ENCODE measurements at places on chromosomes 2 and 18.
A peak's percentile ranks its signal among the peaks of the same experiment; 100 is the strongest.

DNA sequence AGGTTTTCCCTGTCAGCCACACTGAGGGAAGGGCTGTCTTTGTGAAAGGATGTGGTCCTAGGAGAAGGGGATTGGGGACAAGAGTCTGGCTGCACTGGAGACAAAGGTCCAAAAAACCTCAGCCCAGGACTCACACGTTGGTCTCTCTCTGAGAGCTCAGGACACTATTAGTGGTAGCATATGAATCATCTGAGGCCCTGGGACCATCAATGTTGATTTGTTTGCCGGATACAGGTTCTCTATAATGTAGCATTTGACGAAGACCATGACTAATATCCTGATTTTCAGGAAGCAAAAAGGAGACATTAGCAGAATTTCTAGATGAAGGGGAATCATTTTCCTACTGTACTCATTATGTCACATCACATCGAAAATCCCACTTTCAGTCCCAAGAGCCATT is 22.2 kb upstream of the DNAH6 start:
- DNase-seq: no peak

- DNase-seq: no peak
Measured at GRCh38 chr2:43508209-43508608, 87.6 kb downstream of the THADA start.

DNA sequence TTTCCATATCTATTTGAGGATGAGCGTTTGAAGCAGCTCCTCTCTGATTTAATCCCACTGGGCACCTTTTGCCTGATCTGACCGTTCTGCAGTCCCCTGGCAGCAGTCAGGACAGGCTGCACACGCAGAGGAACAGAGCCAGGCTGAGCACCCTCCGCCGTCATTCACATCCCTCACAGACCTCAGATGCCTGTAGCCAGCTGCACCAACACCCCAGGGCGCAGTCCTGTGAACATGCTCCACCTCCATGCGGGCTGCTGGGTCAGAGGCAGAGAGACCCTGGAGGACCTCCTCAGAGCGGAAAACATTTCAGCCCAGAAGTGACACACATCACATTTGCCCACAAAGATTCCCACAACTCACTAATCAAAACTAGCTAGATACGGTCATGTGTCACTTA is 146.1 kb downstream of the SEPTIN10 start:
- DNase-seq: peak; percentile 39

- DNase-seq: no peak
Measured at GRCh38 chr2:144376460-144376859, 143.5 kb downstream of the ZEB2 start.

- no peak for DNase-seq
Measured at GRCh38 chr2:71256421-71256820, 29.5 kb upstream of the PAIP2B start.

DNA sequence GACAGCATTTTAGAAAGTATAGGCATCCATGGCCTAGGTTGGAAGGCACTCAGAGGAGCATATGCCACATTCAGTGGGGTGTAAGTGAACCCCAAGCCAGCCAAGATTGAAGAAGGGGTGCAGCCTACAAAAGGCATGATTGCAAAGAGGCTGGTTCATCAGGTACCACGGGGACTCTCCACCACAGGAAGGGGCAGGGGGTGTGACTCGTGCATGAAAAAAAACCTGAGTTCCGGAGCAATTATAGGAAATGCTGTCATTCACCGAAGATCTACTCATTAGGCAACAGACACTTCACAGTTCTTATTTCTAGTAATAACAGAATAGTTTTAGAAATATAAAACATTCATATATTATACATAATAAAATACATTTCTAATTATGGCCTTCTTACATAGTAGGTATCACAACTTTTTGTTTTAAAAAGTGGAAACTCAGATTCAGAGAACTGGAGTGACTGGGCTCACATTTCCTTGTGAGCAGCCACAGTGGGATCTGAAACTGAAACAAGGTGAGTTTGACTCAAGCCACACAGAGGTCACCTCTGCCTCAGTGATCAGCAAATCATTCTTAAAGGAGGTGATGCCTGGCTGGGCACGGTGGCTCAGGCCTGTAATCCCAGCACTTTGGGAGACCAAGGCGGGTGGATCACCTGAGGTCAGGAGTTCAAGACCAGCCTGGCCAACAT is 188.4 kb upstream of the GYPC start:
- DNase-seq: no peak

GRCh38 chr2:183348492-183348891 is 224.2 kb downstream of the NUP35 start:
- no peak for DNase-seq

GRCh38 chr18:48629730-48630324 is 91.0 kb downstream of the CTIF start:
- DNase-seq: peak; percentile 87

GRCh38 chr2:8535821-8536685 is 145.8 kb upstream of the ID2 start:
- peak; percentile 13 for DNase-seq

DNA sequence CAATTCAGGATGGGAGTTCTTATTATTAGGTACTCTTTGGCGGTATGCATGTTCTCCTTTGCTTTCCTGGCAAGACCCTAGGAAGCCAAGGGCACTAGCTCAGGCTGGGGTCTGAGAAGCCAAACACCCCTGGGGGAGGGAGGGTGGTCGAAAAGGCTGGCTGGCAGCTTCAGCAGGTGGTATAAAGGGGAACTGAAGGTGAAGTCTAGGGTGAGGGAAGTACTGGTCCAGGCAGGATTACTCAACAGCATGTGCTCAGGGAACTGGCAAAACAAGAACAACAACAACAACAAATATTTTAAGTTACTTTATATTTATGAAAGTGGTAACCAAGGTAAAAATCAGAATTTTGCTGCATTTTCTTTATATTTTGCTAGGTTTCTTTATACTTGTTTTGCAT is 40.7 kb upstream of the PCBP1 start:
- no peak for DNase-seq

DNA sequence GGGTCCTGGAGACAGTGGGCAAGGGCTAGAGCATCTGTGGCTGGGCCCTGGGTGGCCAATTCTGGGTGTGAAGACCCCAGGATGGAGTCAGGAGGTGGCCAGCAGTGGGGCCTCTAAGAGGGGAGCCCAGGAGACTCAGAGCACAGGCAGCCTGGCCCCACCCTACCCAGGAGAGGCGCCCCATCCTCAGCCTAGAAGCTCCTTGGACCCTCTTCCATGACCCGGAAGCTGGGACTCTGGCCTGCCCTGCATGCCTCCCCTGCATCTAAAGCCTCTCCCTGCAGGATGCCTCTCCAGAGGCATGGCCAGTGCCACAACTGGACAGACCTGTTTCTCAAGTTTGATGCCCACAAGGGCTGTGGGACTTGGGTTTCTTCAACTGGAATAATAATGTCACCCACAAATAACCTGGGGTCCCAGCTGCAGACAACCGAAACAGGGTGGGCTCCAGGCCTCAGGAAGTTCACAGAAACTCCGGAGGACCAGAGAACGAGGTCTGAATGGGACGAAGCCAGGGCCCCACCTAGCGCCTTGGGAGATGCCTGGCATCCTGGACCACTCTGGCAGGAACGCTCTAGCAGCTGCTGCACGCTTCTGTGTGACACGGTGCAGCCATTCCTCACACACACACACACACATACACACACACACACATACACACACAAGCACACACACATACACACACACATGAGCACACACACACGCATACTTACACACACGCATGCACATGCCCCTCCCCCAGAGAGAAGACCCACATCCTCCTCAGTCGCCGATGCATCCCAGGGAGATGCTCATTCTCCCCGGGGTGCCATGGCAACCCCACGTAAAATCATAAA is 16.4 kb downstream of the KCNIP3 start:
- DNase-seq: no peak

DNA sequence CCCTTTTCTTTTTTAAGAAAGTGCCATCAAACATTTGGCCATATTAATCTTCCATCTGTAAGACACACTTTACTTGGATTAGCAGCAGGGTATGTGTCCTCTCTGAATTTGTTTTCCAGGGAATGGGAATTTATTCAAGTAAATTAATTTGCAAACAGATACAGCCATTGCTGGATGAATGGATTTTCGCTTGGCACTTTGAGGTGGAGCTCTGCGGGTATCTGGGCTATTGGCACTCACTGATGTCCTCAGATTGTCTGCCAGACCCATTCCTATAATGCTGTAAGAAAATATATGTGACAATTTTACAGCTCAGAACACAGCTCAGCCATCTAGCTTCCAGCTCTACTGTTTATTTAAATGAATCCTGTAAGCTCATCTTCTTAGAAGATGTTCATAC is 201.2 kb upstream of the CDH20 start:
- DNase-seq: no peak

DNA sequence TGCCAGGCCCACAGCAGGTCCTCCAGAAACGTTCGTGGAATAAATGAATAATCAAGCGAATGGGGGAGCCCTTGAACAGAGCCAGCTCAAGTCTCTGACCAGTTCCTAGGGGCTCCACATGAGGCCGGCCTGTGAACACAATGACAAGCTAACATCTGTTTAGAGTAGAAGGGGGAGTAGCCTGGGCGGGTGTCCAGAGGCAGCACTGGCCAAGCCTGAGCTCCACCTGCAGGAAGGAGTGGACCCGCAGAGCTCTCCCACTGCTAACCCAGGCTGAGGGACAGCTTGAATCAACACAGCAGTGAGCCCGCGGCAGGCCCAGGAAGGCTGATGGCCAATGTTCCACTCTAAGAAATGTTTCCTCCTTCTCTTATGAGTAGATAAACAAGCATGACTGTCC is 234.8 kb upstream of the RAB6C start:
- DNase-seq: no peak

DNA sequence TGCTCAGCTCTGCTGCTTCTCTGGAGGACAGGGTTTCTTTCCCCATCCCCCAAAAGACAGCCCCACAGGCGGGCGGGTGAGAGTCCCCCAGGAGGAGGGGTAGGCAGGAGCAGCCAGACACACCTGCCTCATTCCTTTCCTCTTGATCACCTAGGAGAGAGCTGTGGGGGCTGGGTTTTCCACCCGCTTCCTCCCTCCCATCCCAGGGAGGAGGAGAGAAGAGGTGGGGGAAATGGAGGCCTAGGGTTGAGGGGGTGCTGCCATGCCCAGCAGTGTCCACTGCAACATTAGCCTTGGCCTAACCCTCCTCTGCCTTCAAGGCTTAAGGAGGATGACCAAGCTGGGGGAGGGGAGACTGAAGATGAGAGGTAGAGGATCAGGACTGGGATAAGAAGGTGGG is 14.7 kb downstream of the WNT10A start:
- no peak for DNase-seq

GRCh38 chr18:58850786-58851469 is 13.7 kb upstream of the ZNF532 start:
- DNase-seq: no peak

DNA sequence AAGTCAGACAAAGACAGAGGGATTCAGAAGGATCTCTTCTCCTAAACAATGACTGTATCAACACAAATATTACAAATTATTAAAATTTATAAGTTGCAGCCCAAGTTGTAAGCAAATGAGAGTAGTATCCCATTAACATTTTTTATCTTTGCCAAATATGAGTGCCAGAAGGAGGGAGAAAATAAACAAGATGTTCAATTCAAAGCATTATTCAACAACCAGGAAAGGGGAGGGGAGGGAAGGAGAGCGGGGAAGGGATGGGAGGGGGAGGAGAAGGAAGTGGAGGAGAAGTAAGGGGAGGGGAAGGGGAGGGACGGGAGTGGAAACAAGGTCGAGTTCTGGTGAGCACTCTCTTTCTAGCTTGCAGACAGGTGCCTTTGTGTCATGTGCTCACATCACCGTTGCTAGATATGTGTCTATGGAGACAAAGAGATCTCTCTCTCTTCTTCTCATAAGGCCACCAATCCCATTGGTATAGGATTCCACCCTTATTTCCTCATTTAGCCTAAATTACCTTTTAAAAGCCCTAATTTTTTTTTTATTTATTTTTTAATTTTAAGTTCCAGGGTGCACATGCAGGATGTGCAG is 679.6 kb upstream of the CHAC2 start:
- DNase-seq: no peak

- DNase-seq: no peak
Measured at GRCh38 chr18:23634692-23635091, 28.0 kb downstream of the ANKRD29 start.

- DNase-seq: no peak
Measured at GRCh38 chr18:78741381-78742217, 238.0 kb upstream of the SALL3 start.

DNA sequence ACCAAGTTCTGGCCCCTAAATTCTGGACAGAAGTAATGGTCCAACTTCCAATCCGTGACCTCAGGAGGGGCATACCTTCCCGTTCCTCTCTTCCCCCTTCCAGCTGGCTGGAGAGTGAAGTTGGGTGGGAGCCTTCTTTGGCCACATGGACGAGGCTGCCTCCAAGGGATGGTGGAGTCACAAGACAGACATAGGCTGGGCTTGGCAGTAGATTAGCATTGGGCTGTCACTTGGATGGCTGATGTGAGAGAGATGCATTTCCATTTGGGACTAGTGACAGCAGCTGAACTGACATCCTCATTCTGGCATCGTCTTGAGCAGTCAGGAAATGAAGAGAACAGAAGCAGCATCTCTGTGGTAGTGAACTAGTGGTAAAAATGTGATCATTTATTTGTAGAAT is 12.6 kb downstream of the NT5DC4 start:
- DNase-seq: no peak

- no peak for DNase-seq
Measured at GRCh38 chr2:101736233-101736632, 38.7 kb downstream of the MAP4K4 start.

DNA sequence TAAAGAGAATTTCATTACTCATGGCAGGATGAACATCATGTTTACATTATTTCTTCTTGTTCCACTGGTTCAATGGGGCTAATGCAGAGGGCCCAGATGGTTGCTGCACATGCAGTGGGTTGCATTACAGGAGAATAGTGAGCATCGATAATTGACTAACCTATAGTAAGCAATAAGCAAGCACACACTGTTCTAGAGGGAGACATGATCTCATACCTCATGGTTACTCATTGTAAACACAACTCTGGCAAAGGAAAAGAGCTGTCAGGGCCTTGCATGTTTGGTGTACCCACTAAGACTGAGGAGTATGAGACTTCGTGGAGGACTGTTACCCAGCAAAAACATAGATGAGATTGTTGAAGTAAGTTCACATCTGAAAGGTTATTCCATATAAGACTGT is 885.6 kb upstream of the VRK2 start:
- no peak for DNase-seq

GRCh38 chr18:1513519-1513918 is 608.8 kb downstream of the ADCYAP1 start:
- no peak for DNase-seq

- DNase-seq: no peak
Measured at GRCh38 chr2:226758921-226759640, 40.5 kb downstream of the IRS1 start.

DNA sequence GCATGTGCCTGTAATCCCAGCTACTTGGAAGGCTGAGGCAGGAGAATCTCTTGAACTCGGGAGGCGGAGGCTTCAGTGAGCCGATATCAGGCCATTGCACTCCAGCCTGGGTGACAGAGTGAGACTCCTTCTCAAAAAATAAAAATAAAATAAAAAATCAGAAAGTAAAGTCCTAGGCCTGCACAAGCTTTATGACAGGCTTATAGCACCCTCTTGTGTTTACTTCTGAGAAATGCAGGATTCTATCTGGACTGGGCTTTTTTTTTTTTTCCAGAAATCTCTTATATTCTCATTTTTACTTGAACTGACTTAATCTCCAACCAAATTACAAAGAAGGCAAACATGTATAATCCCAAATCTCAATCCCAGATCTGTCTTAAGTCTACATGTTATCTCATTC is 26.1 kb upstream of the REG3G start:
- DNase-seq: no peak
